ENCODE measurements at places on chromosomes 5 and 9. TPM values are rescaled to one million over a fixed set of nuclear protein-coding genes. Genes with fewer than 3 reads are reported as not detected.

Gene NUDCD2
- polyA plus RNA-seq, result 4.8 TPM

Gene IFNE
- 2.0 TPM for polyA plus RNA-seq

Gene FOXI1
- polyA plus RNA-seq, result not detected

Gene CCNI2
- polyA plus RNA-seq, result 0.05 TPM

Gene MUSK
- polyA plus RNA-seq, result 0.14 TPM

Gene SPATA9
- polyA plus RNA-seq, result not detected

Gene ECSCR
- polyA plus RNA-seq, result 11.4 TPM

Measured in esophagus (tissue), 2 donors.